ENCODE measurements at places on chromosomes 5 and 9.
A peak's percentile ranks its signal among the peaks of the same experiment; 100 is the strongest.

DNA sequence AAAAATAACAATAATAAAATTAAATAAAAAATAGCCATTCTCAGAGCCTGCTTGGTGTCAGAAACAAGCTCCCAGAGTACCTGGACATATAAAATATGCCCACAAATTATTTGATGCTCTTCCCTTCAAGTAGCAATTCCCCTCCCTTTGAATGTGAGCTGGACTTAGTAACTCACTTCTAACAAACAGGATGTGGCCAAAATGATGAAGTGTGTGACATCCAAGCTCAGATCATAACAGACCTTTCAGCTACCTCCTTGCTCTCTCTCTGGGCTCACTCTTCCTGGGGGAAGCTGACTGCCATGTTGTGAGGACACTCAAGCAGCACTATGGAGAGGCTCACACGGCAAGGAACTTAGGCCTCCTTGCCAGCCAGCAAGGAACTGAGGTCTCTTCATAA, 69.0 kb downstream of the SPRY4 start:
- DNase-seq, result no peak

DNA sequence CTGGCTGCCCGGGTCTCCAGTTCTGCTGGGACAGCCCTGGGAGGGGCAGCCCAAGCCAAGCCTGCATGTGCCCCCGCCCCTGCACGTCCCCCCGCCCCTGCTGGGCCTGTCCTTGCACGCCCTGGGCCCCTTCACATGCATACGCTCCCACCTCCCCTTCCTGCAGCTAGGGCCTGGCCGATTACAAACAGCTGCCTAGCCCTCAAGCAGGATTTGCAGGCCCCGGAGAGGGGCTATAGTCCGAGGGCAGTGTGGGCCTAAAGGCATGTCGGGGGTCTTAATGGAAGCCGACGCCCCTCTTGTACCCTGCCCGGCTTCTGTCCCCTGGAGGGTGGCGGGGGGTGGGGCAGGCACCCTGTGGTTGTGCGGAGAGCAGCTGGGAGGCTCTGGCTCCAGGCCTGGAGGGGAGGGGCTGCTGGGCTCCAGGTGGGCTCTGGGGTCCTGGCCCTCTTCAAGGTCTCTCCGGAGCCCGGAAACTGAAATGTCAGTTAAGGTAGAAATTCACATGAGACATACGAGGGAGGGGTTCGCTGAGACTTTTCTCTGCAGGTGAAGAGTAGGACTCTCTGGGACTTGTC, 16.9 kb downstream of the COL5A1 start:
- DNase-seq, result no peak

- DNase-seq, result no peak
These were observed 745.2 kb upstream of the WWC1 start for GRCh38 chr5:167546270-167546669.

GRCh38 chr9:128088253-128088945, 20.4 kb downstream of the SLC25A25 start:
- peak; percentile 22 for DNase-seq

GRCh38 chr9:80878556-80878955, 810.8 kb downstream of the TLE1 start:
- no peak for DNase-seq

DNA sequence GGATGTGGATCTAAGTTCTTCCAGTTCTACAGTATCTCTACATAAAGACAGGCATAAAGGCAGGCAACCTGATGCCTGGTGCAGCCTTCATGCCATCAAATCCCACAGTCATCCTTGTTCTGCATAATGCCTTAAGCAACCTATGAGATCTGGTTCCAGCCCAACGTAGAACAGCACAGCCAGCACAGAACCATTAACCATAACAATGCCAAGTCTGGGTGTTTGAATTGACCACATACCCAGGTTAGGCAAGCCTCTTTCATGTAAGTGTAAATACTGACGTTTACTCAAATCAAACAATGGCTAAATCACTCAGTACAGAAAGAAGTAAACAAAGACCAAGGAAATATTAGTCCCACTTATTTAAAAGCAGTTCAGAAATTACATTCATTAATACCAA, 195.0 kb downstream of the ADAMTSL1 start:
- DNase-seq, result no peak

- no peak for DNase-seq
These were observed 4.7 kb downstream of the APC start for GRCh38 chr5:112742424-112742823.

- no peak for DNase-seq
These were observed 65.5 kb upstream of the SPTLC1 start for GRCh38 chr9:92180669-92181181.

DNA sequence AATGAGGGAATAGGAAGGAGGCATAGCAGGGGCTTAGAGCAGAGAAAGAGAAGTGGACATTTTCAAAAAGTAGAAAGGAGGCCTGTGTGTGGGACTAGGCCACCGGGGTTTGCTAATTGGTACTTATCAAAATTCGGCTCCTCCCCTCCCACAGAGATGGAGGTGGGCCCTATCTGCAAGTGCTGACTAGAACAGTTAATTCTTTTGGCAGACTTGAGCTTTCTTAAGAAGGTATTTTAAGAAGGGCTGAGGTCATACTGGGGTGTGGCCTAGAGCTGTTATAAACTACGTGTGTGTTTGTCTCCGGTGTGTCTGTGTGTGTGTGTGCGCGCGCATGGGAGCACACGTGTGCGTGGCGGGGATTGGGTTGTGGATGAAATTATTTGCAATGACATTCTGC, 1086.5 kb downstream of the EFNA5 start:
- no peak for DNase-seq

- no peak for DNase-seq
These were observed 4.6 kb downstream of the CSF1R start for GRCh38 chr5:150081541-150082283.

GRCh38 chr5:137666461-137666850, 69.4 kb downstream of the KLHL3 start:
- DNase-seq, result no peak

- DNase-seq, result no peak
These were observed 48.6 kb downstream of the CYSTM1 start for GRCh38 chr5:140223567-140223966.

DNA sequence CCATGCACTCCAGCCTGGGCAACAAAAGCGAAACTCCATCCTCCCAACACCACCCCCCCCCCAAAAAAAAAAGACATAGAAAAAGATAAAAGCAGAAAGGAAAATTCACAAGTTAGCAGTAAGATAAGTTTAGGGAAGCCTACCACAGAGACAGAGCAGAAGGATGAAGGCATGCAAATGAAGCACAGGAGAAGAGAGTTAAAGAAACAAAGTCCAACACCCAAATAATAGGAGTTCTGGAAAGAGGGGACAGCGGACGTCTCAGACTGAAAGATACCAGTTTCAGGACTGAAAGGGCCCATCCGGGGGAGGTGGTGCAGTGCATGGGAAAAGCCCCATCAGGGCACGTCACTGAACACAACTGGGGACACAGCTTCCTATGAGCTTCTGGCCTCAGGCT, 54.3 kb downstream of the OTULIN start:
- DNase-seq, result no peak

- peak; percentile 18 for DNase-seq
These were observed 18.7 kb upstream of the NRARP start for GRCh38 chr9:137320555-137321384.

GRCh38 chr5:52825826-52826225, 38.1 kb downstream of the ITGA1 start:
- DNase-seq, result no peak

DNA sequence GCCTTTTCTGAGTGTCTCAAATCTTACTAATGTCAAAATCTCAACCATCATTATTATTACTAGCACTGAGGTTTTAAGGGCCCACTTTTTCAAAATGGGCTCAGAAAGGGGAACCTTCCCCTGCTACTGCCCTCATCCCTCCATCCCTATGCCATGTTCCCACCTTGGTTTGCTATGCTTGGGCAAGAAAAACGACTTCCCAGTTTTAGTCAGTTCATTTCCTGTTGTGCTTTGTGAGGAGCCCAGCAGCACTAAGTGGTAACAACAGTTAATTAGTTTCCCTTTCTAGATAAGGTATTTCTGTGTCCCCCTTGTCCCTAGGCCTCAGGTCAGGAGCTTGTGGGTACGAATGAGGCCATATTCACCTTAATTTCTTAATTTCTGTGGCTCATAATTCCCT, 595.2 kb downstream of the RAB3C start:
- DNase-seq, result no peak

DNA sequence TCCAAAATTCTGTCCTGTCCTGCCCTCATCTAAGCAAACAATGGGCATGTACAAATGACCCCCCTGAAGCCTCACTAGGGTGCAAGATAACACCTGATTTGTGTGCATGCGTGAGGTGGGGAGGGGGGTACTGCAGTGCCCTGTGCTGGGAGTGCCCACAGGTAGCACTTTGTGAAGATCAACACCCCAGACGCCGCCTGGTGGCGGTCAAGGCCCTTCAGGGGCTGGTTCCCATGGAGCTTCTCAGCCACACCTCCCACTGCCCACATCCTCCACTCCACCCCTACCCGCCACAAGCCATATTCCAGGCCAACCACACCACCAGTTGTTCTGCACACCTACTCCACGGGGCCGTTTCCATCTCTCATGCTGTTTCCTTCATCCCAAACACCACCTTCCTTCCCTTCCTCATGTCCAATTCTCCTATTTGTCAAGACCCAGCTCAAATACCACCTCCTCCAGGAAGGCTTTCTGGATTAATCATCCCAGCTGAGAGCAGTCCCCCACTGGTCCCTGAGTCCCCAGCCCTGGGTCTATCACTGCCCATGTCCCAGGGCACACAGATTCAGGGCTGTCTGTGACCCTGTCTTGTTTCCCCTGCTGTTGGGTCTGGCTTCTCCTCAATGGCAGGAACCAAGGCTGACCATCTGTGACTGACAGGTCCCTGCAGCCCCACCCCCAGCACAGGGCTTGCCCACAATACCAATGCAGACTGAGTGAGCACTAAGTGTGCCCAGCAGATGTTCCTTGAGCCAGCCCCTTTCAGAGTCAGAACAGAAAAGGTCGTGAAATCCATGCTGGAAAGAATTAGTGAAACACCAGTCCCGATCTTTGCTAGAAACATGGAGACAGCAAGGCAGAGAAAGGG, 178.4 kb downstream of the PAX5 start:
- DNase-seq, result no peak

GRCh38 chr9:132743931-132744479, 73.7 kb downstream of the GTF3C4 start:
- no peak for DNase-seq

DNA sequence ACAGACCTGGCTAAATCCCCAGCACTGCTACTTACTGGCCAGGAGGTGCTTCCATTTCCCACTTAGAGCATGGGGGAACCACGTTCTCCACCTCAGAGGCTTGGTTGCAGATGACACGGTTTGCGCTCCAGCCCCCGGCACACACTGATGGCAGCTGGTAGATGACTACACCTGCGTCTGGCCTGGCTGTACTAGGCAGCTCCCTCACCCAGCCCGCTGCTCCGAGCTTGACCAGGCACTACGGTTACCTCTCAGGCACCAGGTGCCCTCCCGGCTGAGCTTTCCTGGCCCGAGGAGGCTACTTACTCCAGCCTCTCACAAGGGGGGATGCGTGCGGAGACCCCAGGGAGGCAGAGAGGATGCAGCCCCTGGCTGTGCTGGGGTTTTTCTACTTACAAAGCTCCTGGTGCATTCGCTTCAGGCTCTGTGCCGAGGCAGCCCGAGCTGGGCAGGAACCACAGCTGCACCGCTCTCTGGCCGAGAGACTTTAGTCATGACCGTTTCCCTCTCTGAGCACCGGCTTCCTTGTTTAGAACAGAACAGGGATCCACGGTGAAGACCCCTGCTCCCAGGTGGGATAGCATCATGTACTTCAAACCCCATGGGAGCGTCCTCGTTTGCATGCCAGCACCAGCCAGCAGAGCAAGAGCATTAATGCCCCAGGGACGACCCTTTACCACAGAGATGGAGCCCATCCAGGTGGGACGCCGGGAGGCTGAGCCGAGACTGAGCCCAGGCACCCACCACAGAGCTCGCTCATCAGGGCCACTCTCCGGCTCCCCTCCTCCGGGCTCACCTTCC, 7.6 kb upstream of the GBGT1 start:
- DNase-seq, result no peak

DNA sequence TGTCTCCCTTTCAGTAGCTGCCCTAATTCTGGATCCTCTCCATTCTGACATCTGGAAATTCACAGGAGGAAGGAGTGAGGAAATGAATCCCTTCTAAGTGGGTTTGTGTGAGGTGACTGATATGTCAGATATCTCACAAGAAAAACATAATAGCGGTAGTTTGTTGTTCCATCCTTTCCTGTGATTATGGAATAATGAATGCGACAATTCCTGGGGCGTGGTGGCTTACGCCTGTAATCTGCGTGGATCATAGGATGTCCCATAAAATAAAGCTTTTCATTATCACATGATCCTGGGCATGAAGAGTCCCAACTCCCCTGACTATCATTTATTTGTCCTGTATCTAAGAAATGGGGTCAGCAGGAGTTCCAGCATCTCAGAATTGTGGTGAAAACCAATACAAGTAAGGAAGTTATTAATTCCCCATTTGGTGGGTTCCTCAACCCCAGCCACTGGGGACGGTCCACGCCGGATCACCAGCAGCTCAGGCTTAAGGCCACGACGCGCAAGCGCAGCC, 375 bp upstream of the C5orf24 start:
- no peak for DNase-seq

GRCh38 chr5:144458216-144458615, 287.5 kb downstream of the KCTD16 start:
- no peak for DNase-seq

DNA sequence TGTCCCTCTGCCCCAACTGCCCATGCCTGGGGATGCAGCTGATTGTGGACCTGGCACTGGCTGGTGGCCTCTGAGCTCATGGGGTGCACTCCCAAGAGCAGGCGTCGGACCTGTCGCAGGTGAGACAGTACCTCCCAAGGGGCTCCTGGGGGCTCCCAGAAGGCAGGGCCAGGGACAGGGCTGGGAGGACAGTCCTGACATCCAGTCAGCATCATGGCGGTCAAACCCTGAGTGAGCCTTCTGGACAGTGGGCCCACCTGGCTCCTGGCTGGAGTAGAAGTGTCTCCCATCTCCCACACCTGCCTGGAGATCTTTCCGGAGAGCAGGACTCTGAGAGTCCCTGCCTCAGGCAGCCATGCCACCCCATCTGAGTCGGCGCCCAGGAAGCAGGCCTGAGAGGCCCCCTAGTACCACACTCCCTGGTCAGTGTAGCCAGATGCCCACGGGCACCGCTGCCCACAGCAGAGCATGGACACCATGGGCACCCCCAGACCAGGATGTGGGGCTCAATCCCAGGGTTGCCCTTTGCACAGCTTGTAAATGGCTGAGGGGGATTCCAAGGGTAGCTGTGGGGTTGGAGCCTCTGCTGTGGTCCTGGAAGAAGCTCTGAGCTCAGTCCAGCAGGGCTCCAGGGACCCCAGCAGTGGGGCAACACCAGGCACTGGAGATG, 6.6 kb downstream of the LCN9 start:
- no peak for DNase-seq

DNA sequence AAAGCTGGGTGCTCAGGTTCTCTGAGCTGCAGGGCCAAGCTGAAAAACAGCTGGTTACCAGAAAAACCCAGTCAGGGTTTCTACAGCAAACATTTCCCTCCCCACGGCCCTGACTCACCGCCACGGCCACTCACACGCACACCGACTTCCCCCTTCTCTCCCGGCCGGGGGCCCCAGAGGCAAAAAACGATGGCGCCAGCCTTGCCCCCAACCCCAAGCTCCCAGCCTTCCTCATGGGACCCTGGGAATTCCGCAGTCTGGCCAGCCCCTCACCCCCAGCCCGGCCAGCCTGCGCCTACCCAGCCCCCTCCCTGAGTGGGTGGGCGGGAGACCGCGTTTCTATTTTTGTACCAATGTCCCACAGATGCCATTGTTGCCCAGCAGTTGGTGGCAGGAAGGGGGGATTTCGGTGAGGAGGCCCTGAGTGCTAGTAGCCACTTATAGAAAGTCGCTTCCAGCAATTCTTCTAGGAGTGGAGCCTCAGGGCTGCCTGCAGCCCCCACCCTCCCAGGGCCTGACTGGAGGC, 18.4 kb downstream of the ENG start:
- no peak for DNase-seq

- DNase-seq, result no peak
These were observed 105.3 kb upstream of the NFIB start for GRCh38 chr9:14418941-14419937.

All from CD4-positive, alpha-beta T cell treated with Interleukin-2 at 100 ng/mL for 4 hours (primary cell).